ENCODE measurements at places on chromosomes 7 and 10.

GRCh38 chr10:88474884-88475844 is 108.0 kb downstream of the RNLS start:
- no peak for DNase-seq

- DNase-seq, result no peak
Observed at GRCh38 chr7:87767827-87768226, 108.3 kb downstream of the SLC25A40 start.

DNA sequence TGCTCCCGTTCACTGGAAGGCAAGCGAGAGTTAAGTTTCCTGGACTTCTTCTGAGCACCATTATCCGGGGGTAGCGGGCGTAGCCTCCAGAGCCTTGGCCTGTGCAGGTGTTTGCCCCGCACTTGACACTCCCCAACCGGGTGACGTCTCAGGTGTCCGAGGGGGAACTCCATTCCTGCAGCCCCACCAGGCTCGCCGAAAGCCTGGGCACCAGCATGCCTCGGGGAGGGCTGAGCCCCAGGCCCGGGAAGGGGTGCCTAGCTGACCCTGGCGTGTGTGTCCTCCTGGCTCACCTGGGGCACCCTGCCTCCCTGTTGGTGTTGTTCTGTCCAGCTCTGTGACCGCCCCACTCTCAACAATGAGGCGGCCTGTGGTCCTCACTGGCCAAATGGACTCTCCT is 109.4 kb upstream of the GPR26 start:
- no peak for DNase-seq

GRCh38 chr10:114458216-114458920 is 54.1 kb upstream of the AFAP1L2 start:
- DNase-seq, result no peak

- DNase-seq, result no peak
Observed at GRCh38 chr7:14446829-14447228, 455.7 kb downstream of the DGKB start.

- DNase-seq, result no peak
Observed at GRCh38 chr7:70237831-70238575, 639.7 kb downstream of the AUTS2 start.

DNA sequence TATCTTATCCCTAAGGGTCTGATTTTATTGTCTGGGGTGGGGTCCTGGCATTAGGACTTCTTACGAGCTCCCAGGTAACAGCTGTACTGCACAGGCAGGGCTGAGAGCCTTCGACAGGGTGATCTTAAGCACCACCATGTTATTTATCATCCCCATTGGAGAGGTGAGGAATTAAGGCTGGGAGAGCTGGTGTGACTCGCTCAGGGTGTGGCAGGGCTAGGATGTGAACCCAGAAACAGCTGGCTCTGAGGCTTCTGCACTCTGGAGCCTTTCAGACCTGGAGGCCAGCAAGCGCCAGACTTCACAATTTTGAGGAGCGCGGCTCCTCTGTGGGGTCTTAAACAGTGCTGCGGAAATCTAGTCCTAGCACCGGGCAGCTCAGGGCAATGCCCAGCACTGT is 27.4 kb upstream of the NDST2 start:
- no peak for DNase-seq

DNA sequence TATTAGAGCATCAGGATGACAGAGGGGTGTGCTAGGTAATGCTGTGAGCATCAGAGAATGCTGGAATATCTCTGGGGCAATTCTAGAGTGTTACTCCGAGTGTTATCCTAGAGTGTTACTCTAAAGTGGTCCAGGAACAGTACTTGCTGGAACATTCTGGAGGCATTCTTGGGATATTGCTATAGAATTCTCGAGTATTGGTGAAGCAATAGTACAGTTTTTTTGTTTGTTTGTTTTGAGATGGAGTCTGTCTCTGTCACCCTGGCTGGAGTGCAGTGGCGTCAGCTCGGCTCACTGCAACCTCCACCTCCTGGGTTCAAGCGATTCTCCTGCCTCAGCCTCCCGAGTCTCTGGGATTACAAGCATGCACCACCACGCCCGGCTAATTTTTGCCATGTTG is 12.6 kb downstream of the SSC4D start:
- no peak for DNase-seq

GRCh38 chr7:158252081-158252836 is 335.4 kb downstream of the PTPRN2 start:
- DNase-seq, result no peak

- DNase-seq, result no peak
Observed at GRCh38 chr10:79319115-79319771, 28.0 kb upstream of the PPIF start.

DNA sequence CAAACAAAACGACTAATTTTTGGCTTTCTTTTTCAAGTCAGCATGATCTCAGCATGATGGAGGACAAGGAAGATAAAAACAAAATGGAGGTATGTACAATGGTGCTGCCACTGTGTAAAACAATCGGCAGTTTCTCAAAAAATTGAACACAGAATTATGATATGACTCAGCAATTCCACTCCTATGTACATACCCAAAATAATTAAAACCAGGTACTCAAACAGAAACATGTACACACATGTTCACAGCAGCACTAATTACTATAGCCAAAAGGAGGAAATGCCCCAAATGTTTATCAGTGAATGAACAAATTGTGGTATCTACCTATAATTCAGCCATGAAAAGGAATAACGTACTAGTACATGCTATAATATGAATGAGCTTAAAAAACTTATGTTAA is 29.9 kb downstream of the SNX13 start:
- no peak for DNase-seq

DNA sequence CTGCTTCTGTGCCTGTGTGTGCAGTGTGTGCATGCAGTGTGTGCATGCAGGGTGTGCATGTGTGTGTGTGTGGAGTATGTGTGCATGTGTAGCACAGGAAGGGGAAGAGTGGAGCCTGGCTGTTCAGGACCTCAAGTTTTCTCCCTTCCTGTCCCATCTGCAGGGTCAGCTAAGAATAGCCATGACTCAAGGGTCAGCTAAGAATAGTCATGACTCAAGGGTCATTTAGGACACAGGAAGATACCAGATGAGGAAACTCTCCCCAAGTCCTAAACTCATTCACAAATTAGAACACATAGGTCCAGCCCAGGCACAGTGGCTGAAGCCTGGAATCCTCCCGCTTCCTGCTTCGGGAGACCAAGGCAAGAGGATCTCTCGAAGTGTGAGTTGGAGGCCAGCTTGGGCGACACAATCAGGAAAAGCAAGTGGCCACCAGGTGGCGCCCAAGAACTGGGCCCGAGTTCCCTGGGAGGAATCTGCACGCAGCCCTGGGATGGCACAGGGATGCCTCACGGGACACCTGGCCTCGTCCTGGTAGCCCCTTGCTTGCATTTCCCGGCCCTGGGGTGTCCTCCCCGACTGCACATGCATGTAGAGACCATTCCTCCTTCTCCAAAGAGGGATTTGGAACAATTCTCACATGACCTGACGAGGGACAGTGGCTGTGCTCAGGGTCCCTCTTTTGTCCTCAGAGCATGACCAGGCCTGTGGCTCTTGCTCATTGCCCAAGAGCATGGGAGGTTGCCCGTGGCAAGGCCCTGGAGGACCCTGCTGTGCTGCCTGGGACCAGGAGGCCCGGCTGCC is 21.4 kb upstream of the VOPP1 start:
- DNase-seq, result no peak

DNA sequence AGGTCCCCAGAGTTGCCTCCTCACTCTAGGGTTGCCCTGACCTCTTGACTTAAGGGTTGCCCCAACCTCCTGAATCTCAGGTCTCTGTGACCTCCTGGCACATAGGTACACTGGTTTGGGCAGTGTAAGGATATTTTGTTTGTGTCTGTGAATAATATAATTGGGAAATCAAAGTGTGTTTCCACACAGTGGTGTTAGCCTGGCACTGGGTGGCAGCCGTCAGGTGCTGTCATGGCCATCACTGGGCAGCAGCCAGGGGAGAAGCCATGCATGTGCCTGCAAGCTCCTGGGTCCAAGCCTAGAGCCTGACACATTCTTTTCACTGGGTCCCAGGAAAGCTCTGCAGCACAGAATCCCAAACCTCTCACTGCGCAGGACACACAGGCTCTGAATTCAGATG is 3.6 kb upstream of the CCDC201 start:
- no peak for DNase-seq

- no peak for DNase-seq
Observed at GRCh38 chr10:125208854-125209565, 48.6 kb upstream of the CTBP2 start.

GRCh38 chr10:130236711-130237110 is 100.5 kb downstream of the GLRX3 start:
- no peak for DNase-seq

DNA sequence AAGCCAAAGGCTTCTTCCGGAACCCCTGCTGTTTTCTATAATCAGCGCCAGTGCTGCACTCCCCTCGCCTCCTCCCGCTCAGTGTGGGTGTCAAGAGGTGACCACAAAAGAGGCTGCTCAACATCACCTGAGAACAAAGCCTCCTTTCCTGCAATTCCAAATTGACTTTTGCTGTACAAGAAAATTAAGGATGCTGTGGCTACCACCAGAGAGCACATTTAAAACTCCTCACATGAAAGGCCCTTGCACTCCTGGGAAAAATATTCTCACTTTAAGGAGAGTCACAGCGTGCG is 96.4 kb downstream of the HIPK2 start:
- no peak for DNase-seq

DNA sequence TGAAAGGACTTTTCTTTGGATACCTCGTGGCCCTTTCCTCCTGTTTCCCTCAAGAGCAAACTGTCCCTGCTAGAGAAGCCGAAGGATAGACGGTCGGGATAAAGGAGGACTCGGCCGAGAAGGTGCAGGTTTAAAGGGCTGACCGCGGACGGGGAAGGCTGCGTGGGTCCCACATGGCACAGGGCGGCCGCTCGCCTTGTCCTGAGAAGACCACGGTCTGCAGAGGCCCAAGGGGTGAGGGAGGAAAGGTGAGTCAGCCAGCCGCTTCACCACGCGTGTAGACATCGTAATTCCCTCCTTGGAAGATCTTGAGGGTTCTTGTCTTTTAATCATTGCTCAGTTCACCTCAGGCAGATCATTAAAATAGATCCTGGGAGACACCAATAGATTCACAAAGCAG is 253.8 kb downstream of the DPP6 start:
- no peak for DNase-seq

GRCh38 chr7:87806150-87806549 is 70.0 kb downstream of the SLC25A40 start:
- DNase-seq, result no peak

DNA sequence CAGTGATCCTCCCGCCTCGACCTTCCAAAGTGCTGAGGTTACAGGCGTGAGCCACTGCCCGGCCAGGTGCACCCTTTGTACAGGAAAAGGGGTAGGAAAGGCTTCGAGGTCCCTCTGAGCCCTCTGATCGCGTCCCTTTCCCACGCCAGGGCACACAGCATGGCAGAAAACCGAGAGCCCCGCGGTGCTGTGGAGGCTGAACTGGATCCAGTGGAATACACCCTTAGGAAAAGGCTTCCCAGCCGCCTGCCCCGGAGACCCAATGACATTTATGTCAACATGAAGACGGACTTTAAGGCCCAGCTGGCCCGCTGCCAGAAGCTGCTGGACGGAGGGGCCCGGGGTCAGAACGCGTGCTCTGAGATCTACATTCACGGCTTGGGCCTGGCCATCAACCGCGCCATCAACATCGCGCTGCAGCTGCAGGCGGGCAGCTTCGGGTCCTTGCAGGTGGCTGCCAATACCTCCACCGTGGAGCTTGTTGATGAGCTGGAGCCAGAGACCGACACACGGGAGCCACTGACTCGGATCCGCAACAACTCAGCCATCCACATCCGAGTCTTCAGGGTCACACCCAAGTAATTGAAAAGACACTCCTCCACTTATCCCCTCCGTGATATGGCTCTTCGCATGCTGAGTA is 871 bp downstream of the POP7 start:
- DNase-seq, result no peak

DNA sequence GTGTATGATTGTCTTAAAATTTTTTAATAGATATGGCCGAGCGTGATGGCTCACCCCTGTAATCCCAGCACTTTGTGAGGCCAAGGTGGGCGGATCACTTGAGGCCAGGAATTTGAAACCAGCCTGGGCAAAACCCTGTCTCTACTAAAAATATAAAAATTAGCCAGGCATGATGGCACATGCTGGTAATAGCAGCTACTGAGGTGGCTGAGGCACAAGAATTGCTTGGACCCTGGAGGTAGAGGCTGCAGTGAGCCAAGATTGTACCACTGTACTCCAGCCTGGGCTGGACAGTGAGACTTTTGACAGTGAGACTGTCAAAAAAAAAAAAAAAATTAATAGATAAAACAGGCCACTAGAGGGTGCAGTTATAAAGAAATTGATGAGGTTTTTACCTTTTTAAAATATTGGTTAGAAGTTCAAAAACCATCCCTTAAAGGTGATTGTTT is 20.5 kb downstream of the NOM1 start:
- DNase-seq, result no peak

DNA sequence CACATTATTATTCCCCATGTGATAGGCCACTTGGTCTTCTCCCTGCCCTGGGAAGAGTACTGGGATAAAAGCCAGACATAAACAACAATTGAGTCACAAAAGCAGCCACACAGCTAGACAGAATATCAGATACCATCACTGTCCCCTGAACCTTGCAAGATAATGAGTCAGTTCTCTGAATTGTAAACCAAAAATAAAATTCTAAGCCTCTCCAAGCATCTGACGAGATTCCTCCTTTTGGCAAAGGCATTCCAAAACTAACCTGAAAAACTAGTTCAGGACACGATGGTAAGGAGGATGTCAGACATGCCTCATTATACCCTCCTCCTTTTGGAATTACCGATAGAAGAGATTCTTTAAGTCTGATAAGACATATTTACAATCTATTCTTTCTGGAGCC is 450.7 kb downstream of the HTR7 start:
- no peak for DNase-seq

DNA sequence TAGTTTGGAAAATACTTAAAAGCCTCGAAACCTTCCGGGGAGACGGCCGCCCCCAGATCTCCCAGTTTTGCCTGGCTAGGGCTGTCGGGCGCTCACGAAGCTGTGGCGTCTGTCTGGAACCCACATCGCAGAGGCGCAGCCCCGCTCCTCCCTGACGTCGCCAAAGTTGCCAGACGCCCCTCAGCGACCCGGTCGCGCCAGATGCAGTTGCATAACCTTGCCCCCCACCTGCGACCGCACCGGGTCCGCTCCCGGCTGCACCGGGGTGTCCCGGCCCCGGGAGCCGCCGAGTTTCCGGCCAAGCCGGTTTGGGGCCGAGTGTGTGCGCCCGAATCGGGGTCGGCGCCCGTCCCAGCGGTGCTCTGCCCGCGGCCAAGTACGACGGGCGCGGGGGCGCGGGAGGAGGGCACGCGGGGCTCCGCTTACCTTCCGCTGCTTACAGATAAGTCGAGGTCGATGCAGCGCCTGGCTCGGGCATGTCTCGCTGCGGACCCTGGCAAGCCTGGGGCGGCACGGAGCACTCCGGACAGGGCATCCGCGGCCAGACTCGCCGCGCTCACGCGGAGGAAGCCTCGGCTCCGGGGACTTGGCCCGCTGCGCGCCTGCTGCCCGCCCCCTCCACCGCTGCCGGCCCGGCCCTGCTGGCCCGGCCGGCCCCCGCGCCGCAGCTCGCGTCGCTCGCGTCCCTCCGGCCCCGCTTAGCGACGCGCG is 665 bp downstream of the INSYN2A start:
- no peak for DNase-seq

GRCh38 chr7:66276363-66276762 is 71.2 kb downstream of the TPST1 start:
- DNase-seq, result no peak

Data from stromal cell of bone marrow (primary cell).